ENCODE measurements at places on chromosomes 13 and 19.

- DNase-seq: peak; percentile 54
These were observed 40.5 kb downstream of the USP12 start for GRCh38 chr13:27130979-27131623.

GRCh38 chr13:113915012-113915763 is 51.3 kb upstream of the GAS6 start:
- peak; percentile 4 for DNase-seq

DNA sequence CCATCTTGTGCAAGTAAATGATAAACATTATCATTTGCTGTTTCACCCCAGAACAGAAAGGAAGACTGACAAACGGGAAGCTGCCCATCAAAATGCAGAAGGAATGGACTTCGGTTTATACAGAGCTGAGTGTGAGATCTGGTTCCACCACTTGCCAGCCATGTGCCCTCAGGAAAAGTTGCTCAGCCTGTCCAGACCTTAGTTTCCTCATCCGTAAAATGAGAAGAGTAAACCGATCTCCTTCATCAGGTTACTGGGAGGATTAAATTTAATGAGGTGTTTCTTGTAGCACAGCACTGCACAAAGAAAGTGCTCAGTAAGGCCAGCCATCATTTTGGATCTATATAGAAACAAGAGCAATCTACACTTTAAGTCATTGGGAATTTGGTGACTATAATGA is 36.7 kb upstream of the SERP2 start:
- no peak for DNase-seq

GRCh38 chr13:106083620-106084350 is 451.7 kb downstream of the EFNB2 start:
- no peak for DNase-seq

- no peak for DNase-seq
These were observed 40.1 kb downstream of the LTBP4 start for GRCh38 chr19:40641281-40641680.

- no peak for DNase-seq
These were observed 96.7 kb upstream of the UQCRFS1 start for GRCh38 chr19:29309637-29310036.

DNA sequence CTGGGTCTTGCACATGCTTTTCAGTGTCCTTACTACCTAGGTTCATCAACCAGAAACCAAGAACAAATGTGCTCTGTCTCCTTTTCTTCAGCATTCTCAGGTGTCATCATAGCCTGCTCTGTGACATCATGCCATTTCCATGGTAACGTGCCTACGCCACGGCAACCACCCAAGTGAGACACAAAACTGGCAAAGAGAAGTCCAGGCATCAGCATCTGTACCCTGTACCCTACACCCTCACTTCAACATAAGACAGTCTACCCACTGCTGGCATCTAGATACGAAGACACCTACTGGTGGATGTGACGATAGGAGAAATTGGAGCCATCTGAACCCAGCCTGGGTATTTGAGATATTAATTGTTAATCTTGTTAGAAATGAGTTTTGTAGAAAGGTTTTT is 13.3 kb downstream of the ZC3H4 start:
- no peak for DNase-seq

GRCh38 chr13:103291798-103292572 is 225.8 kb upstream of the SLC10A2 start:
- DNase-seq: no peak

GRCh38 chr19:8025316-8025715 is 19.9 kb upstream of the ELAVL1 start:
- no peak for DNase-seq

DNA sequence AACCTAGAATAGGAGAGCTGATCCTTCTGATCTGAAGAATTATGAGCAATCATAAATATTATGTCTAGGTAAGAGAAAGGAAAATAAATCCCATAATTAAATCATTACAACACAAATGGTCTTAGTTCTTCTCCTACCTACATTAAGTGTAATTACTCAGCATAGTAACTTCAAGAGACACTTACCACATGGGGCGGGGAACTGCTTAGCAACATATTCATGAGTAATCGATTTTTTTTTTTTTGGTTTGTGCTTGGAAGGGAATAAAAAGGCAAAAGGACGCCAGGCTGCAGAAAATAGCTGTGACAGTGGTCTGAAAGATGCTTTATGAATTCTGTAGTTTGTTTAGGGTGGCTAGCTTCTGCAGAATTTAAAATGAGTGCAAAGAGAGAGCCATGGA is 103.3 kb upstream of the HTR2A start:
- DNase-seq: no peak

- no peak for DNase-seq
These were observed 13.0 kb upstream of the FPR3 start for GRCh38 chr19:51781999-51782398.

All from central memory CD8-positive, alpha-beta T cell (primary cell).